ENCODE measurements at places on chromosomes 13 and 19.

DNA sequence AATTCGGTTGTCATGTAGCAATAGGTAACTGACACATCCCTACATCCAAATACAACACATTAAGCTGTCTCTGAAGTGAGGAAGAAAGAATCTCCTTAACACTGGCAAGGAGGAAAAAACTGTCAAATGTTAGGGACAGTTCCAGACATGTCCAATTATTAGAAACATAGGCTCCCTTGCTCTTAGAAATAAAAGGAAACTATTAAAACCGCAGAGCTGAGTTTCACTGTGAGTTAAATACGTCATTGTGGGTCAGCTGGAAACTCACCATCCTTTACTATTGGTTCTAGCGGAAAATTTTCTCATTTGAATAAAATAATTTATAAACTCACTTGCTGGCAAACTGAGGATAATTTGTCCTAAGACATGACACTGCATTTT, 40.7 kb downstream of the STARD13 start:
- no peak for DNase-seq

- peak; percentile 69 for DNase-seq
Observed at GRCh38 chr13:29935309-29935981, 85.0 kb upstream of the UBL3 start.

GRCh38 chr13:58081301-58081820, 449.8 kb downstream of the PCDH17 start:
- no peak for DNase-seq

DNA sequence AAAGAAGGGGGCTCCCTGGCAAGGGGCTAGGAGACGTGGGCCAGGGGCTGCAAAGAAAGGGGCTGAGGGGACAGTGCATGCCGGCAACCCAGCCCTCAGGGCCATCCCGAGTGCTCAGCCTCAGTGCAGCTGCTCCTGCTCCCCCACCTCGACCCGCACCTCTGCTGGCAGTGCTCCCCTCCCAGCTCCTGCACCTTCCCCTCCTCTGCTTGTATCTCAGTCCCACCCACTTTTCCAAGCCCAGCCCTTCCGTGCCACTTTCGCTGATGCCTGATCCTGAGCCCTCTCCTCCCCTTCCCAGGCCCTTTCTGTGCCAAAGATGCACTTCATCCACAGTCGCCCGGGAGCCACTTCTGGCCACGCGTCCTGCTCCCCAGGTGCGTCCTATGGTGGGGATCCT, 69.9 kb upstream of the KCTD15 start:
- no peak for DNase-seq

GRCh38 chr13:114130131-114130836, 2.1 kb downstream of the RASA3 start:
- DNase-seq, result no peak

GRCh38 chr13:39765801-39766463, 110.5 kb downstream of the COG6 start:
- DNase-seq, result no peak

DNA sequence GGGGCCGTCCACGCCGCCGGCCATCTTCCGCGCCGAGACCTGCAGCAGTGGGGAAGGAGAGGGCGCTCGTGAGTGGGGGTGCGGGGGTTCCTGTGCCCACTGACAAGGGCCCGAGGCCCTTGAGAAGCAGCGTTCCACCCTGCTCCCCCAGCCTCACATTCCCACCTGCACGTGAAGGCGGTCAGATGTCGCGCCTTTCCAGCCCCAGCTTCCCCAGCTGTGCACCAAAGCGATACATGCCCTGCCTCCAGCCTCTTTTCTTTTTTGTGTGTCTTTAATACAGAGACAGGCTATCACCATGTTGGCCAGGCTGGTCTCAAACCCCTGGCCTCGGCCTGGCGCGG, 11.5 kb downstream of the ZBTB7A start:
- DNase-seq, result no peak

DNA sequence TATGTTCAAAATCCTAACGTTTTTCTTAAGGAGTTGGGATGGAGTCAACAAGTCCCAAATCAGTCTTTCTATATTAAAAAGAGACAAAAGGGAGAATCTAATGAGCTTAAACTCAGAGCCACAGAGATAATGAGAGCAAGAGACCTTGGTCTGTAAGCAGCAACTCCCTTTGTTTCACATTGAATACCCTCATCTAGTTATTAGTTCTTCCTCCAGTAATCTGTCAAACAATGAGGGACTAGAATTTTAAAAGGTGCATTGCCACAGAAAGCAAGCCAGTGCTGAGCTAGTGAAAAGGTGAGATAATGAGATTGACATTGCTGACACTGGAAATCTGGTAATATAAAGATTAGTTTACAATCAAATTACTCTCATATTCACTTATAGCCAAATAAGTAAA, 718.6 kb downstream of the DACH1 start:
- DNase-seq, result no peak

DNA sequence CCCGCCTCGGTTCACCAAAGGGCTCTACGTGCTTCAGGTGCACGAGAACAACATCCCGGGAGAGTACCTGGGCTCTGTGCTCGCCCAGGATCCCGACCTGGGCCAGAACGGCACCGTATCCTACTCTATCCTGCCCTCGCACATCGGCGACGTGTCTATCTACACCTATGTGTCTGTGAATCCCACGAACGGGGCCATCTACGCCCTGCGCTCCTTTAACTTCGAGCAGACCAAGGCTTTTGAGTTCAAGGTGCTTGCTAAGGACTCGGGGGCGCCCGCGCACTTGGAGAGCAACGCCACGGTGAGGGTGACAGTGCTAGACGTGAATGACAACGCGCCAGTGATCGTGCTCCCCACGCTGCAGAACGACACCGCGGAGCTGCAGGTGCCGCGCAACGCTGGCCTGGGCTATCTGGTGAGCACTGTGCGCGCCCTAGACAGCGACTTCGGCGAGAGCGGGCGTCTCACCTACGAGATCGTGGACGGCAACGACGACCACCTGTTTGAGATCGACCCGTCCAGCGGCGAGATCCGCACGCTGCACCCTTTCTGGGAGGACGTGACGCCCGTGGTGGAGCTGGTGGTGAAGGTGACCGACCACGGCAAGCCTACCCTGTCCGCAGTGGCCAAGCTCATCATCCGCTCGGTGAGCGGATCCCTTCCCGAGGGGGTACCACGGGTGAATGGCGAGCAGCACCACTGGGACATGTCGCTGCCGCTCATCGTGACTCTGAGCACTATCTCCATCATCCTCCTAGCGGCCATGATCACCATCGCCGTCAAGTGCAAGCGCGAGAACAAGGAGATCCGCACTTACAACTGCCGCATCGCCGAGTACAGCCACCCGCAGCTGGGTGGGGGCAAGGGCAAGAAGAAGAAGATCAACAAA, 2.6 kb downstream of the PCDH17 start:
- peak; percentile 13 for DNase-seq

- no peak for DNase-seq
Observed at GRCh38 chr13:98312606-98313005, 135.5 kb upstream of the RNF113B start.

DNA sequence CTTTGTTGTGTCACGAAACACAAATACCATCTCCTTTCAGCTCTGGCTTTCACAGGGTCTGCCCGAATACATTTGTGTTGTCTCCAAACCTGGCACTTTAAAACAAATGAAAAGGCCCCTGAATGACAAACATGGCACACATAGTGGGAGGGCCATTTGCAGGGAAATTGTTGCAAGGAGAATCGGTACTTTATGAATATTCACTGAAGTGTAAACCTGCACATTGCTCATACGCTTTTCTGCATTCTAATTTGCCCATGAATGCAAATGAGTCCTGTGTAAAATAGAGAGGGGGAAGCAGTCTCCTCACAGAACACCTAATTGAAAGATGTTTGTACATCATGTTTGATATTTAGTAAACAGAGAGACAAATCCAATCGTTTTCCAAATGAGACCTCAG, 82.7 kb upstream of the PCDH8 start:
- no peak for DNase-seq

- DNase-seq, result no peak
Observed at GRCh38 chr19:18662972-18663732, 20.3 kb upstream of the CRTC1 start.

DNA sequence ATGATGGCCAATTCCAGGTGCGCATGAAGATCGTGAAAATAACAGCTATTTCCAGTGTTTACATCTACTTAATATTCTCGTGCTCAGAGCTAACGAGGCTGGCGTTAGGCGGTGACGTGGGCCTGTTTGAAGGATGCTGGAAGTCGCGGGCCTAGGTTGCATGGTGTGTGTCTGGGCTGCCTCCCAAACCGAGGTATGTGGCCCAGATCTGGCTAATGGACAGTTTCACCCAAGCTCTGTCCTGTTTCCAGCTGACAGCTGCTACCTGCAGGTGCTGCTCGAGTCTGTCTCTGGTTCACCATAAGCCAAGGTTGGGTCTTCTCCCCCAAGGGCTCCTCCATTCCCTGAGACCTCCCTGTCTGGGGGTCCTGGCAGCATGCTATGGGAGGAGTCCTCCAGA, 40.5 kb upstream of the KCTD15 start:
- no peak for DNase-seq

DNA sequence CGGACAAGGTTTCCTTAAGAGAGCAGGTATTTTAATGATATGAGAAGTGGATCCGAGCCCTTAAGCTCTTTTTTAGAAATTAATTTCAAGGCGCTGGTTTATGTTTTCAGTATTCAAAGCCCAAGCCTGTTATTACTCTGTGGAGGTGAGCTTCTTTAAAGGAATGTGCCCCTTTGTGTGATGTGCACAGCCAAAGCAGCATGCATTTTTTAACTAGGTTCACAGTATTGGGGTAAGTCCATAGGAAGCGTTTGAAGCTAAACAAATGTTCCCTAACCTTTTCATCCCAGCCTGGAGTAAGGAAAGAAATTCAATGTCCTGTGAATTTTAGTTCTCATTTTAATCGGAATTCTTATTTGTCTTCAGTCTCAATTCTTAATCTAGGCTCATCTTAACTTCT, 217.5 kb downstream of the KCTD12 start:
- no peak for DNase-seq
